ENCODE measurements at places on chromosomes 4 and X.
A peak's percentile ranks its signal among the peaks of the same experiment; 100 is the strongest.

DNA sequence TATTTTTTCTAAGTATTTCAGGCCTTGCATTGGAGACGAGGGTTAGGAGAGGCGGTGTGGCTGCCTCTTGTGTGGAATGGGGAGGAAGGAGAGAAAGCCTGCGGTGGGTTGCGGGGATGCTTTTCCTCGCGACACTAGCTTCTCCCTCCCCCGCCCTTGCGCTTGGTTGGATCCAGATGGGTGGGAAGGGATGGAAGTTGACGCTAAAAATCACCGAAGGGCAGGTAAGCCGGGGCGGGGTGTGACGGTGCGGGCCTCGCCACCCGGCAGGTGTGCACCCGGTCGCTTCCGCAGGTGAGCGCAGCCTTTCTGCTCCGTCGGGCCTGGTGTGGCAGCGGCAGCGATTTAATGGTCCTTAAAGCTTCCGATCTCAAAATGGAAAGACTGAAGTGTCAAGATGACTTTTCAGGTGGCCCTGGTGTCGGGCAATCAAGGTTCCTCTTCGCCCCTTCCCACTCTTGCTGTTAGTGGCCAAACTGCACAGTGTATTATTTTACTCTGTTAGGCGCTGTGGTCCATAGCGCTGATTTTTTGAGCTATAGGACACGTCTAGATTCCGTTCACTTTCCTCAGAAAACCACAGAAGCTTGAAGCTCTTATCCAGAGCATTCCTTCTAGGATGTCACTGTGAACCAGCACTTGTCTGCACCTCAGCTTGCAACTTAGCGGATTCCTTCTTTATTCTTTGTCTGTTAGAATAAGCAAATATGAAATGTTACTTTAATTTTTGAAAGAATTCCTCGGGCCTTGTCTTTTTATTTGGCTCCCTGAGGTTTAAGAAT lies 765 bp downstream of the ENOPH1 start:
- DNase-seq = peak; percentile 38

DNA sequence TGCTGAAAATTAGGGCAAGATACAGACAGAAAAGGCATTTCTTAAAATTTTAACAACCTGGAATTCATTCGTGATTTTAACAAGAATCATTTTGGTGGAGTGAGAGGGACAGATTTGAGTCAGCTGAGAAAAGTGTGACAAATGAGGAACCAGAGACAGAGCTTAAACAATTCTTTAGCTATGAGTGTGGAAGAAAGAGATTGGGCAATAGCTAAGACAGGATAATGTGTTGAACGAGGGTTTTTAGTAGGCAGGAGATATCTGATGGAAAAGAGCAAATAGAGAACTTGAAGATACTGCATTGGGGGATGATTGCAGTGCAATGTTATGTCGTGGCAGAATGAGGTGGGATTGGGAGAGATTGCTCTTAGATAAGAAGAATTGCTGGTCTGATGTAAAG lies 164.2 kb upstream of the SPRY1 start:
- no peak for DNase-seq

GRCh38 chr4:24921491-24921890 lies 8.6 kb upstream of the CCDC149 start:
- DNase-seq = no peak

DNA sequence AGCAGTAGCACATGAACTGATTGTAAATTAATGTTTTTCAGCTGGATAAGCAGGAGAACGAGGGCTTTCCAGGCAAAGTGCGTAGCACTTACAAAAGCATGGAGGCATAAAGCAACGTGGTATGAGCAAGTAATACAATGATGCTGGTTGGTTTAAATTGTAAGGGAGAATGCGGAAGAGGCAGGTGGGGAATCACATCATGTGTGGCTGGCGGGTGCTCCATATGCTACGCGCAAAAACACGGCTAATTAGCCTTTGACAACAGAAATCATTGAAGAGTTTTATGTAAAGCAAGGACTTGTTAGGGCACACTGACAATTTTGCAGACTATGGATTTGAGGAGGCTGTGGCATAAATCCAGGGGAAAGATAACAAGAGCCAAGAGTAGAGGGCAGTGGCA lies 14.6 kb downstream of the SYTL4 start:
- DNase-seq = no peak

DNA sequence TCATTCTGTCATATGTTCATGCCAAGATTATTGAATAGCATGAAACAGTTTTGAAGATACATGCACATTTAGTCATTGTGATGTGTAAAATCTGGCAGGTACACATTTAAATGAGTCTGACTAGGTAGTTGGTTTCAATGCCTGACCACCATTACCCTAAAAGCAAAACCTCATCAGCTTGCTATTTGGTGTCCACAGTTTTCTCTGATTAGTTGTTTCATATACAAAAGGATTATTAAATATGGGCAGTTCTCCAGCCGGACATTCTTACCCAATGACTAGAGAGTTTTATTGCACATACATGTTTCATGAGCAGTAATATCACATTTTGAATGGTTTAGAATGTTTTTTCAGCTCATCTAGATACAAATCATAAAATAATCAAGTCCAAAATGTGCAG lies 23.7 kb downstream of the DCHS2 start:
- no peak for DNase-seq

DNA sequence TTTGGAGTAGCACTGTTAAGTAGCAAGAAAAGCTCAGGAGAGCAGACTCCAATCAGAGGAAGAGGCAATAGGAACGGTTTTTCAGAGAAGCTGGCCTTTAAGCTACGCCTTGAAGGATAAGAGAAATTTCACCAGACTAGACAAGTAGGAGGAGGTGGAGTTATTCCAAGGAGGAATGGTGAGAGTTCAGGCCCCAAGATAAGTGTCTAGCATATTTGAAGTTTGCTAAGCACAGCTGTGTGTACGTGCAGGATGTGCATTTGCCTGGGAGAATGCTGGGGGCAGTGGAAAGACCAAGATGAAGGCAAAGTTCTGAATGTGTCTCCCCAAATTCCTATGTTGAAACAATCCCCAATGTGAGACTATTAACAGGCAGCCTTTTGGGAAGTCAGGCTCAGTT lies 91.6 kb downstream of the SOWAHB start:
- DNase-seq = no peak

GRCh38 chrX:20252381-20253231 lies 14.1 kb downstream of the RPS6KA3 start:
- no peak for DNase-seq

- DNase-seq = no peak
Measured at GRCh38 chr4:87555773-87556619, 26.8 kb upstream of the SPARCL1 start.

- no peak for DNase-seq
Measured at GRCh38 chr4:24743206-24743605, 52.2 kb upstream of the SOD3 start.

DNA sequence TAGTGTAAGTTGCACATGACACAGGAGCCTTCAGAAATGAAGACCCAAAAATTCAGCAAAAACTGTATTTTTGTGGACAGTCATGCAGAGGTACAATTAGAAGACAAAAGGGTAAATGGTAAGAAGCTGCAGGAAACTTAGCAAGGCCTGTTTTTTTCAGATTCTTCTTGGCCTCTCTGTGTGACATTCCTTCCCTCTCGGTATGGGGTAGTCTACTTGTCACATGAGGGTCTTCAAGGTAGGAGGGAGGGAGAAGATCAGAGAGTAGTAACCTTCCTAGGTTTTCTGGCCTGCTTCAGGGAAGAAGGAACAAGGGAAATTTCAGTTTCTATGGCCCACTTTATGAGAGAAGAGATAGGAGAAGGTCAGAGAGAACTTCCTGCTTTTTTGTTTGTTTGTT lies 230.4 kb upstream of the PPP1R2C start:
- no peak for DNase-seq

GRCh38 chr4:67744561-67745283 lies 9.5 kb downstream of the GNRHR start:
- DNase-seq = no peak

- DNase-seq = no peak
Measured at GRCh38 chr4:80685214-80685613, 345.3 kb upstream of the BMP3 start.

Data from NCI-H187 (cell line).